ENCODE measurements at places on chromosomes 3 and 15.

DNA sequence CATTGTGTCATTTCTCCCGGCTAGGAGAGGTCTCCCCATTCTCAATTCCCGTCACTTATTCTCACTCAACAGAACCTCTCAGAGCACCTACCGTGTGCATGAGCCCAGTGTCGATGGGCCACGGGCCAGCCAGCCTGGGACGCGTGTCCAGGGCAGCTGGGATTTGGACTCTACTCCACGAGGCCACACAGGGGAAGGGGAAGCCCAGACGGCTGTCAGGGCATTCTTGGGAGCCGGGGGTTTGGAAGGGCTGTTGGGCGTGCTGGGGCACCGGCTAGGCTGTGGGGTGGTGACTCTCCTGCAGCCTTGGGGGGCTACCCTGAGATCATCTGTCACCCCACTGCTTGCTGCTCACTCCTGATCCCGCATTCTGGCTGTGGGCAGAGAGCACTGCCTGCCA is 41.7 kb upstream of the PCSK6 start:
- DNase-seq: no peak

GRCh38 chr3:29267226-29267625 is 13.6 kb upstream of the RBMS3 start:
- no peak for DNase-seq

DNA sequence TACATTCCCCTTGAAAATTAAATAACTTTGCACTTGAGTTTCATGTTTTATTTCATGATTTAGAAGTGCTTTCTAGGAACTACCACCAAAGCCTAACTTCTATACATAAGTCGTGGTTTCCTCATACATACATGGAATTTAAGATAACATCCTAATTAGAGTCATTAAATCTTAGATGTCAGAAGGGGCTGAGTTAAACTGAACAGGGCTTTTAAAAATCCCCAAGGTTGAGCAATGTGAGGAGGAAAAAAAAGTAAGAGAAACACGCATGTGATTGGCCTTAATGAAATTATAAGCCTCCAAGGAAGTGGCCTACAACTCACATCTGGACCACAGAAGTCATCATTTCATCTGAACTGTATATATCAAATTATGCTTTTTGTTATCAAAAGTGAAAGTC is 303.1 kb upstream of the SEMA6D start:
- no peak for DNase-seq

GRCh38 chr15:29051422-29051821 is 165.6 kb downstream of the APBA2 start:
- DNase-seq: no peak

DNA sequence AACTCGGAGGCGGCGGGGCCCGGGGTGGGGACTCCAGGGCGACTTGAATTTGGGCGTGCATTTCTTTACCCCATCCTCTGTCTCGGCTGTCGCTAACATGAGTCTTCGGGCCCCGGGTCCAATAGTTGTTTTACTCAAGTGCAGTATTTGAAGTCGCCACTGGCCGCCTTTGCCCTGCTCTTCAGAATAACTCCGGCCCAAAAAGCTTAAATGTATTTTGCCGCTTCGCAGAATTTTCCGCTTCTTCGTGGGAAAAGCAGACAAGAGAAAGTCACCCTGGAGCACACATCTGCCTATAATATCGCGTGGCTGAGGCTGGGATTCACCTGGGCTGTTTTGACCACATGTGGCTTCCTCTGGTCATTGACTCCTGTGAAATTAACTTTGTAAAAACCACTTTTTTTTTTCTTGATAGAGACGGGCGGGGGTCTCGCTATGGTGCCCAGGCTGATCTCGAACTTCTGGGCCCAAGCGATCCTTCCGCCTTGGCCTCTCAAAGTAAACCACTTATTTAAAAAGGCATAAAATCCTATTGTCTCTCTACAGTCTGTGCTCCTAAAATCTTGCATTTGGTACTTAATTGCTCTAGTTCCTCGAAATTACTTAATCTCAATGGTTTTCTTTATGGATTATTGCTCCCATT is 676 bp downstream of the CNOT10 start:
- peak; percentile 22 for DNase-seq

Data from fibroblast of the aortic adventitia (primary cell).